ENCODE measurements at places on chromosomes 1 and 21.

DNA sequence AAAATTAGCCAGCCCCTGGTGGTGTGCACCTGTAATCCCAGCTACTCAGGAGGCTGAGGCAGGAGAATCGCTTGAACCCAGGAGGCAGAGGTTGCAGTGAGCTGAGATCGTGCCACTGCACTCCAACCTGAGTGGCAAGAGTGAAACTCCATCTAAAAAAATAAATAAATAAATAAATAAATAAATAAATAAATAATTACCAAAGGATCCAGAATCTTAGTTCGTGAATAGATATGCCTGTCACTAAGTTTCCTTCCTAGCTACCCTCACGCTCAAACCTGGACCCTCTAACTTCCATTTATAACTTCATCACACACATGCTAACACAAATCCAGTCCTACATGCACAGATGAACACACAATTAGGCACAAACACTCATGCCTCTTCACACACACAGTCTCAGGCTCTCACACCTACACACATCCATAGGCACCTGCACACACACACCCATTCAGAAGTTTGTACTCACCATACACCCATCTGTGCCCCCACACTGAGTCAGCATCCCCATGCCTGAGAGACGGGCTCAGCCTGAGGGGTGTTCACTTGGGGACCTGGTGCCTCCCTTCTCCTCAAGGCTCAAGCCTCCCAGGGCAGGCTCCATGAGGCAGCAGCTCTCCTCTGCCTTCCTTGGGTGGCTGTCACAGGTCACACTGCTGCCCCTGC is 61.5 kb downstream of the LACTBL1 start:
- DNase-seq, result no peak

DNA sequence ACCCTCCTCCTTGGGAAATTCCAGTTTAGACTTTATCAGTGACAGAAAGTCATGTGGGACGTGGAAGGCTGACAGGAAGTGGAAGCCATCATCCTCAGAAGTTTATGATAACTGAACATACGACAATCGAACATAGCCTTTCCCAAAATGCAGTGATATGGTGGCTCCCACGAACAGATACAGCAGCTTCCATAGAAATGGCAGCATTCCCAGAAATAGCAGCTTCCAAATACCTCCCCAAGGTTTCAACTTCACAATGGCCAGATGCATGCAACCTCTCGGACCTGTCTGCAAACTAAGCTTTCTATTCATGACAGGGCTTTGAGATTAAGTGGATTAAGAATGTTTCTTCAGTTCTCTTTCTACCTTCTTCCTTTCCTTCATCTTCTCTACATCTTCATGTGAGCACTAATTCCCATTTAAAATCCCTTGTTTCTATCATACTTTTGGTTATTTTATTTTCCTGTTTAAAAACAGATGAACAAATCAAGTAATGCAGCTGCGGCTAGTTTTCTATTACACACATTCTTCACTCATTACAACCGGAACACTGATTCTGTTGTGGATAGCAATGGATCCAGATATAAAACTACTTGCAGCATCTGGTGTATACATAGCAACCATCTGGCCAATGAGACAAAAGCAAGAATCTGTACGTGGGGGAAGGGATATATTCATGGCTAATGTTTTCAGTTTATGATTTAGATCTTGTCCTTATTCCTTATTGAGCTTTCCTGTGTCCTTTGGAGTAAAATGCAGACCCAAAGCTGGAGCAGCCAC is 304.8 kb downstream of the BRINP3 start:
- DNase-seq, result no peak

DNA sequence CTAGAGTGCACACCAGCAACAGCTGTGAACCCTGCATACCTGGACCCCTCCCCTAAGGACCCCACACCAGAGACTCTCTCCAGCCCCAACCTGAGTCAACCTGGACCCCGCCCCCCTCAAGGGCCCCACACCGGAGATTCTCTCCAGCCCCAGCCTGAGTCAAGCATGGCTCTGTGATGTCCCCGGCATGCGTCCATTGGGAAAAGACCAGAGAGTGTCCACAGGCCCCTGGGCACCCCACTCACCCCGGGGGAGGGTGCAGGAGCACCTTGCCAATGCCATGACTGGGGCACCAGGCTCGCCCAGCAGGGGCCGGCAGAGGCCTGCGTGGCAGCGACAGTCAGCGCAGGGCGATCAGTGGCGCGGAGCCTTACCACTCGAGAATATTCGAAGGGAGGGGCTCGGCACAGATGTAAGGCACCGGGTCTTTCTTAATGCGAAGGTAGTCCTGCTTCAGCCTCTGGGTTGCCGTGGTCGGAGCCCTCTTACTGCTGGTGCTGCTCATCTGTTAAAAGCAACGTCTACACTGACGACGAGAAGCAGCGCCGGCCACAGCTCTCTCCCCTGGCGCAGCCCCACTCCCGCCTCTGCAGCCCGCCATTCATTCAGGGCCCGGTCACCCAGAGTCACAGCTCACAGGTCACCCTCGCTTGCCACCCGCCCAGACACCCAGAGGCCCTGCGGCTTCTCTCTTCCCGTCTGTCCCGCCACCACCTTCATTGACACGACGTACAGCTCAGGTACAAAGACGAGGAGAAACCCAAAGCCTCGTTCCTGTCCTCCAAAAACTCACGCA is 6.0 kb downstream of the UBE2J2 start:
- no peak for DNase-seq

DNA sequence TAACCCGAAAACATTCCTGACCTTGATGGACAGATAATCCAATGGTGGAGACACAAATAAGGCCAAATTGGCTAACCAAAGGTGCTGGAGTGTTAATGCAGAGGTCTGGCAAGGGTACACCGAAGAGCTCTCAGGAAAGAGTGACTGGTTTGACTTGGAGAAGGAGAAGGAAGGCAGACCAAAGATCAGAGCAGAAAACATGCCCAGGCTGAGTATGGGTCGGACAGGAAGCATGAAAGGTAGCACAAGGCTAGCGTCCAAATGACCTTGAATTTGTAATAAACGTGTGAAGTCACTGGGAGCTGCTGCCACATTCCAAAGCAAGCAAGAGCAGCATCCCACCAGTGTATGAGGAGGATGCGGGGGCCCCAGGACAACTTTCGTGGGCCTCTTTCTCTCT is 45.7 kb downstream of the APP start:
- DNase-seq, result no peak

- no peak for DNase-seq
Observed at GRCh38 chr1:227749916-227750710, 14.9 kb downstream of the SNAP47 start.

DNA sequence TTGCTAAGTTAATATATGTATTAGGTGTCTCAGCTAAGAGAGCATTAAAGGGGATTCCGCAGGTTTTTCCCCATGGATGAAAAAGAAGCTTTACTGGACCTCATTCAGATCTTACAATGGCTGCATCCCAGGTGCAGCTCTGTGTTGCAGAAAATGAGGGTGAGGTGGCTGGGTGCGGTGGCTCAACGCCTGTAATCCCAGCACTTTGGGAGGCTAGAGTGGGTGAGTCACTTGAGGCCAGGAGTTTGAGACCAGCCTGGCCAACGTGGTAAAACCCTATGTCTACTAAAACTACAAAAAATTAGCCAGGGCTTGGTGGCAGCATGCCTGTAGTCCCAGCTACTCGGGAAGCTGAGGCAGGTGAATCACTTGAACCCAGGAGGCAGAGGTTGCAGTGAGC is 58.5 kb upstream of the MORC3 start:
- no peak for DNase-seq

DNA sequence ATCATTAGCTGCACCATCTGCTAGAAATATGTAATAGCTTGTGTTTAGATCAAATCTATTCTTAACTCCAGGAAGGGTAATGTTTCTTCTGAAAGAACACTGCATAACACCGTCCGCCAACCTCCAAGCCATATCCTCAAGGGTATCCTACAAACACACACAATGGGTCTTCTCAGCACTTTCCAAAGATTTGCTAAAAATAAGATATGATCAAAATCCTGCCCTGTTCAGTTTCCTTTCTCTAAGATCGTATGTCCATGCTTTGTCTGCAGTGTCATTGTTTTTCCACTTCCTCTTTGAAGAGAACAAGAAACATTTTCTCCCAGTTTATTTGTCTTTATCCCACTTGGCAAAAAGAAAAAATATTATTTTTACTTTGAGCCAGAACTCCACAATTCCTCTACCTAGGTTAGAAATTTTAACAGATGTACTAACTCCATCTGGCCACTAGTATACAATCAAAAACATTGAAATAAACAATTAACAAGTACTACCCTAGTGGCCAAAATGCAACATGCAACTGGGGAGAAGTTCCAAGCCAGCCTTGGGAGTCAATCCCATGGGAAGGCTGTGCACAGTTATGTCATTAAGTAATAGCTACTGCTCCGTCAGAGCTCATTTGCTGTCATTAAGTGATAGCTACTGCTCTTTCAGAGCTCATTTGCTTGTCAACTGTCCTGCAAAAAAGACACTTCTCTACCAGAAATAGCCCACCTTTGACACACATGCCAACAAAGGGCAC is 37.8 kb downstream of the FRRS1 start:
- peak; percentile 22 for DNase-seq

DNA sequence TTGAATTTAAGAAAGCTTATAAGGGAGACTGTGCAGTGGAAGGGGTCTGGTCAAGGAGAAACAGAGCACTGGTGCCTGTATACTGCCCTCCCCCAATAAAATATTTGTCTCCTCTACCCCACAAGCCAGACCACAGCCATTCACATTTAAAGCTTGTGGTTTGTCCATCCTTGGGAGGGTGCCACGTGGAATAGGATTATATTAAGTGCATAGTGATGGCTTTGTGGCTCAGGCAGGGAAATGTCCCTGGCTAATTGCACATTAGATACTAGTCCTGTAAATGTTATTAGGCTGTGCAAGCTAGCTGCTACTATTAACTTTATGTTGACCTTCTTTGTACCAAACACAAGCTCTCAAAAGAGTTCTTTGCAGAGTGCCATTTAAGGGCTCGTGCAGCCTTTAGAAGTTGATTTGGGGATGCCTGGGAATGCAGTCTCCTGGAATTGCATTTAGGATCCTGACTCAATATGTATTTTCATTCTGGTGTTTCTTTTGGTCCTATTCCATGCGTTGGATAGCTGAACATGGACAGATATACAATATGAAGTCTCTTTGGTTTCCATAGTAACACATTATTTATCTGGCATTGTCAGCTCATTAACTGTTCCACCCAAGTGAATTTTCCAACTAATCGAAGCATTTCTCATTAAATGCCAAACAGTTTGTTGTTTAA is 210.6 kb downstream of the ROR1 start:
- no peak for DNase-seq

DNA sequence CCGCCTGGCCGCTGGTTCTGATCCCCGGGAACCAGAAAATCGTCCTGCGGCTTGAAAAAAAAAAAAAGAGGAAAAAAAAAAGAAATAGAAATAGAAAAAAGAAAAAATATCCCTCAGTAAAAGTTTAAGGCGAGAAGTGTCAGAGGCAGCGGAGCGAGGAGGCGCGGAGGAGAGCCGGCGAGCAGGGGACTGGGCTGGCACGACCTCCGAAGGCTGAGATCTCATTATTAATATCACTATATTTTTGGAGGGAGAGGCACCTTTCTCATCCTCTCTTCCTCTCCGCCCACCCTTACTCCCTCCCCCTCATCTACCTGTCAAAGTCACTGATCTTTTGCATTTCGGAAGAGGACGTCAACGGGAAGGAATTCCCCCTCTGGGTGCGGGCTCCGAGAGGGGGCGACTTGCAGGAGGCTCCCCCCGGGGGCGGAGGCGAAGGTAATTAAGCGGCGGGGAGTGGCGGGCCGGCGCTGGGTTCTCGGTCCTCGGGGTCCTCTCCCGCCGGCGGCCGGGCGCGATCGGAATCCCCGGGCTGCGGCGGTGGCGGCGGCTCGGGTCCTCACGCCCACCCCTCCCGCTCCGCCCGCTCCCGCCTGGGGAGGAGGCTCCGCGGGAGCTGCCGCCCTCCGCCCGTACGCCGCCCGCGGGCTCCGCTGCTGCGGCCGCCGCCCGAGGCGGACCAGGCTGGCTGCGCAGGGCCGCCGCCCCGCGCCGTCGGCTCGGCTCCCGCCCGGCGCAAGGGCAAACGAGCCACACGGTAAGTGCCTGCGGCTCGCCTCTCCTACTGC is at the start of gene NTNG1:
Gene NTNG1, plus strand, starts transcription at position 337 of the 788 bp plus-strand sequence.
- no peak for DNase-seq

GRCh38 chr1:233704170-233704897 is 90.4 kb downstream of the KCNK1 start:
- DNase-seq, result no peak

DNA sequence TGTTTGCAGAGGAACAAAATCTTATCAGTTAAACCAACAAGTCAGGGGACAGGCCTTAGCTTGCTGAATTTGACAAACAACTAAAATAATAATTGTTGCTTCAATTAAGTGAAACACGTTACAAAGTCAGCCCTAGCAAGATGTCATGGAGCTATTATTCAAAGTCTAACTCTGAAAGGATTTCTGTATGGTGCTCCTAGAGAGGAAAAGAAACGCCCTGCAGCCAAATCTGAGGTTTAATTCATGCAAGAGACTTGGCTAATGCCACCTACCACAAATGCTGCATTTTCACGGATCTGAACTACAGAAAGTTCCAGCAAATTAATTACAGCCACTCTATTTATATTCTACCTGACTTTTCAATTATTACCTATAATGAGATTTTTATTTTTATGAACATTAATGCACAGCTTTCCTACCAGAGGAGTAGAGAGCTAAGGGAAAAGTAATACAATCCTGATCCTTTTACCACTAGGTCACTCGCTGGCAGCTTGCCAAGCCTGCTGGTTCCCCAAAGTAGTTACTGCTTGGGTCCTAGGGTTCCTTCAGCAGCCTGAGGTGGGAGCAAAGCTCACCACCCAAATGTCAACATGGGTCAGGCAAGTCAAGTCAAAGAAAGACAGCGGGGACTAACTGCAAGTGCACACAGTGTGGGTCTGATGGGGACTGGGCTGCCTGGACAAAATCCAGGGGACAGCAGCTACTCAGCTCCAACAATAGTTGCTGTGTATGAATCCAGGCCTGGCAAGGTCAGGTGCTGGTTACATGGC is 8.5 kb downstream of the COLGALT2 start:
- DNase-seq, result no peak

DNA sequence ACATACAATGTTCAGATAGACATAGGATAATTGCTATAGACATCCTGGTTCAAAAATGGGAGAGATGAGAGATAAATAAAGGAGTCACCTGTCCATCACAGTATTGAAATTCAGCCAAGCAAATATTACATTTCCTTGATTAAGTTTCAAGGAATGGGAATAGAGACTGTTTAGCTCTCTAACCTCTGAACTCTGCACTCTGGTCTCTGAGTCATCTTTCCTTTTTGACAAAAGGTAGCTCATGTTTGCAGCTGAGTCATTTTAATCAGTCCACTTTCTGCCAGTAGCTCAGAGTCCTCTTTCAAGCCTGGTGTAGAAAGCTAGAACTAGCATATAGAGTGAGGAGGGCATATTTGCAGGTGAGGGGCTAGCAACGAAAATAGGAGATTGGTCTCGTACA is 51.4 kb upstream of the GJA8 start:
- DNase-seq, result no peak

- no peak for DNase-seq
Observed at GRCh38 chr1:71390518-71390917, 309.7 kb upstream of the ZRANB2 start.

DNA sequence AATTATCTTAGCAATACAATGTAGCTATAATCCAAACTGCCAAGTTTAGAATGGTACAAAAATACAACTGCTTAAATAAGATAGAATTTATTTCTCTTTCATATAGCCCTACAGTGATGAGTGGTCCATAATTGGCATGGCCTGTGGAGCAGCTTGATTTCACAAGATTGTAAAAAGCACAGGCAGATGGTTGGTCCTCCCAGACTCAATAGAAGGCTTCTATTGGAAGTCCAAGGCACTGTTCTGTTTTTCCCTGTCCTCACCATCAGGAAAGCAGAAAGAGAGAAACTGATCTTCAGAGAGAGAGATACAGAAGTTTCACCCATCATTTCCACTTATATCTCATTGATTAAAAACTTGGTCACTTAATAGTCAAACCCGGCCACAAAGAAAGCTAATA is 1.8 kb upstream of the OR6P1 start:
- no peak for DNase-seq

GRCh38 chr1:78651241-78651640 is 1.6 kb downstream of the IFI44 start:
- no peak for DNase-seq

All from WERI-Rb-1 (cell line).